RWPE1 (cell line): ENCODE measurements at places on chromosomes 7 and 10.

DNA sequence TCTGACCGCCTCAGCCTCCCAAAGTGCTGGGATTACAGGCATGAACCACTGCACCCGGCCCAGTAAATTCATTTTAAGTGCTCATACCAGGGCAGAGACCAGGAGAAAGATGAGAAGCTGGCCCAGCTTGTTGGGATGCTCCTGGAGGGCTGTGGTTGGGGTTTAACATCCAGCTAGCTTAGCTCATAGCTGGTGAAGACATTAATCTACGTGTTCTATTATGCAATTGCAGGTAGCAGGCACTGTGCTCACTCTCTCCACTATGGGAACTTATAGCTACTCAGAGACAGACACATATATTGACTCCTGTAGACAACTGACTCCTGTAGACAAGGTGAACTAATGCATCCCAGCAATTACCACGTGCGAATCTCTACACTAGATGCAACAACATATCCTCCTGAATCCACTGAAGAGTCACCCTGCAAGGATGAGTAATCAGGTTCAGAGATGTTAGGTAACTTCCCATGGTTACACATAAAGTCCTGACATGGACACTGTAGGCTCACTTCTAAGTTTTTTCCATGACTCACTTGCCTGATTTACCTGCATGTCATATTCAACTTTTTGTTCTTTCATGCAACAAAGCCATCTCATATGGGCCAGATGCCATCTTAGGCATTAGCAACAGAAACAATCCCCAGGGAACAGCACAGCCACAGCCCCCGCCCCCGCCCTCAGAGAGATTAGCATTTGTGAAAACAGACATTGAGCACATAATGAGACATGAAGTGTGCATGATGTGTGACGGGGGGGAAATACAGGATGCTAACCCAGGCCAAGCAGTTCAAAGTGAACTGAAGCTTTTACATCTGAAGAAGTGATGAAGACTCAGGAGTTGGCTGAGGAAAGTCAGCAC lies 37.2 kb downstream of the ERLIN1 start:
- DNase-seq: peak; percentile 95

DNA sequence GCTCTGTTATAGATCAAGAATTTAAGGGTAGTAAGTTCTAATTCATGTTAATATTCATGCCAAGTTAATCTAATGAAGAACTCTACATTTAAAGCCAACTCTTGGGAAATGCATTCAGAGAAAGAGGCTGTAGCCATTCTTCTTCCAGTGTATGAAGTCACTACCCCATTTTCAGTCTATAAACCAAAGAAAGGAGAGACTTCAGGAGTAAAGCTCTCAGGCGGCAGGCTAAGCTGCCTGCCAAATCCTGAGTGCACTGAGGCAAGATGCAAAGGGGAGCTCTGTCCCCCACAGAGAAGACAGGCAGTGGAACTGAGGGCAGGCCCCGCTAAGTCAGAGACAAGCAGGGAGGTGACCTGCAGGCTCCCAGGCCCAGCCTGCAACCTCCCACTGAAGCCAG lies 41.5 kb downstream of the SLIT1 start:
- no peak for DNase-seq

GRCh38 chr10:118953598-118954393 lies 75.7 kb upstream of the NANOS1 start:
- DNase-seq: no peak

GRCh38 chr10:12218991-12219390 lies 23.0 kb downstream of the CDC123 start:
- no peak for DNase-seq

DNA sequence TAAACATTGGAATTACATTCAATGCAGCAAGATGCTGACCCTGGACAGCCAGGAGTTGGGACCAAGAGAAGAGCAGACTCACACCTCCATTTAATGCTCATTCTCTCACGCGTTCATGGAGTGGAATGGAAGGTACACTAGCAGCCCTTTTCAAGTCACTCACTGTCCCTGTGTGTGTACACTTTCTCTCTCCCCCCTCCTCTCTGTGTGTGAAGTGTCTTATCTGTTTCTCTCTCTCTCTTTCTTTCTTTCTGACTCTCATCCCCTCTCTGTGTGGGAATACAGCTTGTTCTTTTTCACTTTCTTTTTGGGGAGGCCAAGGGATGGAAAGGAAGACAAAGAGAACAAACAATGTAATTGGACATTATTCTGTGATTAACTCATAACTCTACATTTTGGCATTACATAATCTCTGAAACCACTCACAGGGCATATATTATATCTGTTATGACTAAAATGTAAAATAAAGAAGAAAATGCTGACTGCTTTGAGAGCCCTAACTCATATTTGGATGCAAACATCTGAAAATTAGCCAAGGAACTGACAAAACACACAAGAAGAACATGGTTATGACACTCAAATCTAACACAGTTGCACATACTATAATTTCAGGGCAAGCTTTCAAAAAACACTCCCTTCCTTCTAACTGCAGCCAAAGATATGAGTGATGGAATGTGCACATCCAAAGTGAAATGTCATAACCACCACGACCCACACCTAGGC lies 188.8 kb downstream of the PARD3 start:
- DNase-seq: no peak
